Upper lobe of right lung (tissue), 1 donor: ENCODE measurements at places on chromosomes 7 and 10.
A peak's percentile ranks its signal among the peaks of the same experiment; 100 is the strongest.

- no peak for DNase-seq
Observed at GRCh38 chr10:86411281-86411841, 44.8 kb upstream of the GRID1 start.

DNA sequence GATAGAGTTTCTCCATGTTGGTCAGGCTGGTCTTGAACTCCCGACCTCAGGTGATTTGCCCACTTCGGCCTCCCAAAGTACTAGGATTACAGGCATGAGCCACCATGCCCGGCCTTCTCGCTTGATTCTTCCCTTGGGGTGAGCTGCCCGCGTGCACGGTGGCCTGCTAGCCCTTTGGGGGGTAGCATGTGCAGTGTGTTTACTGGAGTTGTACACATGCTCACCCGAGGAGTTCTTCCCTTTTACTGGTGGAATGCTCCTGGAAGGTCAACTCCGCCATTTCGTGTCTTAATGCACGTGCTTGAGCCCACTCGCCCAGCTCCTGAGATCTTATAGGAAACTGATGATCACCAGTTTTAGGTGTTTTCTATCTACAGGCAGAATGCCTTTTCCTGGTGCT lies 17.0 kb upstream of the ADAMTS14 start:
- no peak for DNase-seq

- peak; percentile 53 for DNase-seq
Observed at GRCh38 chr7:372546-372931, 82.6 kb downstream of the FOXL3 start.

DNA sequence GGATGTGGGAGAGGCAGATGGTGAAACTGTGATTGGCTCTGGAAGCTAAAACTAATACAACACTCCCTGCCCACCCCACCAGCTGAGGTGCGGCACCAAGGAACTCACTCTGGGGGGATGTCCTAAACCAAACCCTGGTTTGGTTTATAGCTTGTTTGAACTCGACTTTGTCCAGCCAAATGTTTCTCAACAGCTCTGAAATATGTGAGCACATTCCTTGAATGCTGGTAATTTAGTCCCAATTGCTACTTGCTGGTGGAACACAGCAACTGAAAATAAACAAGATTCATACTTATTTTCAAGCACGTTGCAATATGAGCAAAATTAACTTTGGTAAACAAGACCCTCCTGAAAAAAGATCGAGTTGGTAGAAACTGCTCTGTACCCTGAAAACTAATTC lies 39.7 kb upstream of the CARD11 start:
- no peak for DNase-seq

DNA sequence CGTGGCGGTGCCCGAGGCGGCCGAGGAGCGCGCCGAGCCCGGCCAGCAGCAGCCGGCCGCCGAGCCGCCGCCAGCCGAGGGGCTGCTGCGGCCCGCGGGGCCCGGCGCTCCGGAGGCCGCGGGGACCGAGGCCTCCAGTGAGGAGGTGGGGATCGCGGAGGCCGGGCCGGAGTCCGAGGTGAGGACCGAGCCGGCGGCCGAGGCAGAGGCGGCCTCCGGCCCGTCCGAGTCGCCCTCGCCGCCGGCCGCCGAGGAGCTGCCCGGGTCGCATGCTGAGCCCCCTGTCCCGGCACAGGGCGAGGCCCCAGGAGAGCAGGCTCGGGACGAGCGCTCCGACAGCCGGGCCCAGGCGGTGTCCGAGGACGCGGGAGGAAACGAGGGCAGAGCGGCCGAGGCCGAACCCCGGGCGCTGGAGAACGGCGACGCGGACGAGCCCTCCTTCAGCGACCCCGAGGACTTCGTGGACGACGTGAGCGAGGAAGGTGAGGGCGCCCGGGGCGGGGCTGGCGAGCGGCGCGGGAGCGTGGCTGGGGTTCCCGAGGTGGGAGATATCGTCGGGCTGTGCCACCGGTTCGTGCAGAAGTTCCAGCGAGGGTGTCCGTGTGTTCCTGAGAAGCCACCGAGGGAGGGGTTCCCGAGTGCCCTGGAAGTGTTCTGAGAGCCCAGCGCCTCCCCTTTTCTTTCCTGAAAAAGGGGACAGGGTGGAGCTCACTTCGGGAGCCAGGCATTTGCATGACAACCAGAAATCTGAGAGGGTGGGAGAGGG lies 495 bp downstream of the EIF3B start:
- peak; percentile 67 for DNase-seq

- DNase-seq, result no peak
Observed at GRCh38 chr7:46363688-46364087, 442.6 kb upstream of the IGFBP3 start.

DNA sequence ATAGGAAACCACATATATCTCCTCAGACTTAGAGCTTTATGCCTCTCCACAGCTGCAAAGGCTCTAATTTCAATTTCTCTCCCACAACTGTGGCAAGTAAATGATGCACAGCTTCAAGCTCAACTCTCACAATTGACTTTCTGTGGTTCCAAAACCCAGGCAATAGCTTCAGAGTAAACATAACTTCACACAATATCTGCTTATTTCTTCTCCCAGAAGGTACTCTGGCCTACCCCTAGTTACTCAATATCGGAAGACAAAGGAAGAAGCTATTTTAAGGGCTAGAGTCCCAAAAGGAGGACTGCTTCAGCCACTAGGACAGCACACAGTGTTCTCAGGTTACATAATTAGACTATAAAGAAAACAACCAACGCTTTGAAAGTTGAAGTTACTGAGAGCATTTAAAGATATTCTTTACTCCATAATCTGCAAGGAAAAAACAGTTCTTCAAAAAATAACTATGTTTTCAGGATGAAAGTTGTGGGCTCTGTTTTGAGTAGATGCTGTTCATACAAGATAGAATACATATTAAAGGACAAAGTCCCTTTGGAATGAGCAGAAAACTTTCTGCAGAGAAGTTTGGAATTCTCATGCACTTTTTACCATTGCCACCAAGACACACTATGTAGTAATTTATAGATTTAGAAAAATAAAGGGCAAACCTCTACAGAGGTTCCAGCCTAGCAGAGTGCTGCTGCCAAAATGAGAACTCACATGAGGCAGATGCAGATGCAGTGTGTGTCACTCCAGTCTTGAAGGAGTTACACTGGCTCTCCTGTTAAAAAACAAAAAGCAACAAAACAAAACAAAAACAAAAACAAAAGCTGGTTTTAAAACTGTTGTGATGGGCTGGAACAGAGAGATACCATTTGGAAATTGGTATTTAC lies 81.8 kb downstream of the NT5C2 start:
- DNase-seq, result no peak

DNA sequence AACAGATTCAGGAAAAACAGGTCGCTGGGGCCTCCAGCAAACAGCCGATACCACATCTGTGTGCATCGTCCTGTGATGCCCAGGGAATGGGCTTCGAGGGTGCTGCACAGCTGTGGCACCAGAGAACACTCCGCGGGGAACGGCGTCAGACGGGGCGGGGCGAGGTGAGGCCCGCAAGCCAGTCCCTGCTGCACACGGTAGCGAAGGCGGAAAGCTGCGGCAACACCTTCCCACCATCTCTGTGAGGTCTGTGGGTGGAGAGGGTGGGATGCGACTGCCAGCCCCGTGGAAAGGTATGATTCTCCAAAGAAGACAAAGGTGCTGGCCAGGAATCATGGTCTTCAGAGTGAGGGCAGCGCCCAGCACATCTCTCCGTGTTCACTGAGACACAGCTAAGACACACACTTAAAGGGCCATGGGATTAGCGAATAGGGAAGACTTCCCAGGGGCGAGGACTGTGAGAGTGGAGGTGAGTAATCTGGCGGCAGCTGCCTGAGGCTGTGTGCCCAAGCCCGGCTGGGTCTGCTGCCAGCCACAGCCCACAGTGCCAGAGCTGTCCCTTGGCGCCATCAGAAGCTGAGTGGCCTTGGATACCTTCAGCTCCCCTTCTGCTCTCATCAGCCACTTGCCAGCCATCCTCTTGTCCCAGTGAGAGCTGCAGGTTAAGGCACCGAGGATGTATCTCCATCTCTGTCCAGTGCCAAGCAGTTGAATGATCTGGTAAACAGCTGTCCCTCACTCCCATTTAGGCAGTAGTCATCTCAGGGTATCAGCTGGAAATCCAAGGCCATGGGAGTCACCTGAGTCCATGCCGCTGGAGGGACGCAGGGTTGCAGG lies 17.6 kb downstream of the PRKAG2 start:
- DNase-seq, result peak; percentile 43

DNA sequence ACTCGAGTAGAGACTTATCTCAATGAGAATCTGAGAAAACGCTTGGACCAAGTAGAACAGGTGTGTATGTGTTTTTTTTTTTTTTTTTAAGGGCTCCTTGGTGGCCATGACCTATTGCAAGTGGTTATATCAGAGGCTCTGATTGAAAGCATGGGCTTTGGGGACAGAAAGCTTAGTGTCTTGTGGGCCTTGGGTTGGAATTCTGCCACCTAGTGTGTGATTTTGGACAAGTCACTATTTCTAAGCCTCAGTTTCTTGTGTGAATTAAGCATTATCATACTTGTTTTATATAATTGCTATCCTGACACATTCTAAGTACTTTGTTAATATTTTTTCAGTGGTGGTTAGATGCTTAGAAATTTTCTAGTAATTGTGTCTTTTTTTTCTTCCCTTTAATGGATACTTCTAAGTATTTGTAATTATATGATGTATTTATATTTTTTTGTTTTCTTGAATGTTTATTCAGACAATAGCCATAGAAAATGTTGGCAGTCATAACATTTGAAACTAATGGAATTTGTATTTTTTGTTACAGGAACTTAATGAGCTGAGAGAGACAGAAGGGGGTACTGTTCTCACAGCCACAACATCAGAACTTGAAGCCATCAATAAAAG lies 33.1 kb downstream of the SMC3 start:
- no peak for DNase-seq

GRCh38 chr10:21517134-21518031 lies 8.1 kb downstream of the SKIDA1 start:
- peak; percentile 82 for DNase-seq

DNA sequence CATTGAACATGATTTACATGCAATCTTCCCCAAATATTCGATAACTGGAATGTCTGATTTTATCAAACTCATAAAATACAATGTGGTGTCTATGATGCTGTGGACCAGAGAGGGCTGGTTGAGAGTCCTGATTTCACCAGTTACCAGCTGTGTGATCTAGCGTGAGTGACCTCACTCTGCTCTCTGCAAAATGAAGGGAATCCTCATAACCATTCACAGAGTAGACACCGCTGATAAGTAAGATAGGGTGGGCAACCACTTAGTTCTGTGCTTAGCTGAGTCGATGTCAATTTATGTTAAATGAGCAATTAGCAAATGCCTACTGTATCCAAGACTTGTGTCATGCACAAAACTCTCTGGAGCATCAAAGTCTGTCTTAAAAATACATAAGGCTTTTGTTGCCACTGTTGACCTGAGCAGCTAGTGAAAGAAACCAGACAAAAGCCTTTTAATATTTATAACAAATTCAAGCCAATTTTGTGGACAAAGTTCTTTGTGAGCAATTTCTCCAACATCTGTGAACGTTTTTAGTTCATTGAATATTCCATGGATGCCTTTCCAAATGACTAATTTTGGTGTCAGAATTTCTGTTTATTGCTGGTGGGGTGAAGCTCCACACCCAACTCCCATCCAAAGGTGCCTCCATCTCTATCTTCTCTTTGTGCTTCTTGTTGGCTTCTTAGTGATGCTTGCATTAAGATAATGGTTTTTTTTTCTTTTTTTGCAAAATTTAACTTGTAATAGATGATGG lies 314.2 kb downstream of the ADRA2A start:
- no peak for DNase-seq

DNA sequence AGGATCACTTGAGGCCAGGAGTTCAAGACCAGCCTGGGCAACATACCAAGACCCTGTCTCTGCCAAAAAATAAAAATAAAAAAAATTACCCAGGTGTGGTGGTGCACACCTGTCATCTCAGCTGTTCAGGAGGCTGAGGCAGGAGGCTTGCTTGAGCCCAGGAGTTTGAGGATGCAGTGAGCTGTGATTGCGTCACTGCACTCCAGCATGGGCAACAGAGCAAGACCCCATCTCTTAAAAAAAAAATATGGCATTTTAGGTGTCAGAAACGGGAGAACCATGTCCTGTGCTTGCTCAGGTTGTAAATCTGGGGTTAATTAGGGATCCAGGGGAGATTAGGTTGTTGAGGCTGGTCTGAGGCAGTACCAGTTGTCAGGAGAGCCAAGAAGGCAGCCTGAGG lies 64.9 kb downstream of the GTF2IRD1 start:
- no peak for DNase-seq

GRCh38 chr10:93222211-93222754 lies 148.6 kb downstream of the CYP26A1 start:
- DNase-seq, result no peak

GRCh38 chr7:22931011-22931410 lies 82.9 kb downstream of the HYCC1 start:
- no peak for DNase-seq

DNA sequence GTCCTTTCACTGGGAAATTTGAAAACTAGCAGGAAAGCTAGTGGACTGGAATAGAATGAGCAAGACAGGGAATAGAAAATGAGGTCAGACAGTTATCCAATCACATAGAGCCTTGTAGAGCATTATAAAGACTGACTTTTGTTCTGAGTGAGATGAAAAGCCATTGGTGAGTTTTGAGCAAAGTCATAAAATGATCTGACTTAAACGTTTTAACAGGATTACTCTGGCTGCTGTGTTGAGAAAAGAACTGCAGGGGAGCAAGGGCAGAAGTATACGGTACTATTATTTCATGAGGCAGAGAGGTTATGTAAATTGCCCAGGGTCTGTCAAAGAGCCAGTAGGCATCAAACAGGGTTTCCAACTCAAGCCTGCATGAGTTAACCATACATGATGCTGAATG lies 393.4 kb downstream of the TFEC start:
- no peak for DNase-seq

- DNase-seq, result no peak
Observed at GRCh38 chr10:43958071-43958432, 309.4 kb upstream of the ZNF32 start.

GRCh38 chr7:25187932-25188331 lies 40.4 kb downstream of the NPVF start:
- no peak for DNase-seq

DNA sequence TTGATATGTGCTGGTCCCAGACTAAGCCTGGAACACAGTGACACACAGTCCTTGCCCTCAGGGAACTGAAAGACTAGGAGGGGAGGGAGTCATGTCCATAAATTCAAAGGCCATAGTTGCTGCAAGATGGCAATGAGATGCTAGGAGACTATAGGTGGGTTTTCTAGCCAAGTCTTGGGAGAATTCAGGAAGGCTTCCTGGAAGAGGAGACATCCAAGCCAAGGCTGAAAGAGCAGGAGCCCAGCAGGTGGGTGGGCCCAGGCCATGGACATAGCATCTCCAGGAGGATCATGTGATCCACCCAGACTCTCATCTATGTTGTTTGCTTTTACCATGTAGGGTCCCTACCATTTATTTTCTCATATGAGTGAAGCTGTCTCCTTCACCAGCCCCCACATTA lies 335.1 kb downstream of the DPP6 start:
- no peak for DNase-seq

GRCh38 chr7:157355784-157356511 lies 19.1 kb downstream of the DNAJB6 start:
- no peak for DNase-seq
